ENCODE measurements at places on chromosomes 3 and 15.

DNA sequence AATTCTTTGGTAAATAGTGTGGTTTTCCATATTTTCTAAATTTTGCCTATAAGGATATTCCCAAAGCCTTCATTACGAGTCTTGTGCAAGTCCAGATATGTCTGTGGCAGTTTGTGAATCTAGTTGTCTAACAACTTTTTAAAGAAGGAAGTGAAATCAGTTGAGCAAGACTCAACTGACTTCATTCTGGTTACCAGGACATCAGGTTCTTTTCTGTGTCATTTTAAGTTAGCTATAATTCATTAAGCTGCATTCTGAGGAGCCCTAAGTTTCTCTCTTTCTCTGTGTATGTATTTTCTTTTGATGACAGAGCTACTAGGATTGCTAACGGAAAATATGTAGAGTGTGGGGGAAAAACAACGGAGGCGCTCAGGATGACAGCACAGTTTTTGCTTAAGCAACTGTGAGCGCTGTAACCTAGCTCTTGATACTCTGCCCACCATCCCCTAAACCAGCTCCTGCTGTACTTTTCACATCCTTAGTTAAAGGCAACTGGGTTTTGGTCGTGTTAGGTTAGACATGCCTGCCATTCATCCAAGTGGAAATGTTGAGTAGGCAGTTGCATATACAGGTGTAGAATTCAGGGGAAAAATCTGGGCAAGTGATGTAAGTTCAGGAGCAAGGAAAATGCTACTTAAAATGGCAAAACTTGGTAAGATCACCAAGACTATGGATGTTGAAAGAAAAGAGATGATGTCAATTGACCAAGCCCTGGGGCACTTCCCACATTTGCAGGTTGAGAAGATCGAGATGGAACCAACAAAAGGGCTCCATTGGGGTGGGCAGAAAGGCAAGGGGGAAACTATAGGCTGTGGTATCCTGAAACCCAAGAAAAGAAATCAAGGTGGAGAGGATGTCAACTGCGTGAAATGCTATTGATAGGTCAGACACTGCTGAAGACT, 9.2 kb downstream of the MFSD1 start:
- no peak for DNase-seq

GRCh38 chr3:194178128-194178527, 42.2 kb downstream of the HES1 start:
- no peak for DNase-seq

GRCh38 chr3:129428376-129429079, at the start of gene EFCAB12:
Gene EFCAB12 (minus strand): TSS chr3:129428636. CDS start chr3:129428488, 148 bp downstream.
- DNase-seq = peak; percentile 84

- DNase-seq = no peak
These were observed 120.5 kb downstream of the NUP210 start for GRCh38 chr3:13299531-13300155.

DNA sequence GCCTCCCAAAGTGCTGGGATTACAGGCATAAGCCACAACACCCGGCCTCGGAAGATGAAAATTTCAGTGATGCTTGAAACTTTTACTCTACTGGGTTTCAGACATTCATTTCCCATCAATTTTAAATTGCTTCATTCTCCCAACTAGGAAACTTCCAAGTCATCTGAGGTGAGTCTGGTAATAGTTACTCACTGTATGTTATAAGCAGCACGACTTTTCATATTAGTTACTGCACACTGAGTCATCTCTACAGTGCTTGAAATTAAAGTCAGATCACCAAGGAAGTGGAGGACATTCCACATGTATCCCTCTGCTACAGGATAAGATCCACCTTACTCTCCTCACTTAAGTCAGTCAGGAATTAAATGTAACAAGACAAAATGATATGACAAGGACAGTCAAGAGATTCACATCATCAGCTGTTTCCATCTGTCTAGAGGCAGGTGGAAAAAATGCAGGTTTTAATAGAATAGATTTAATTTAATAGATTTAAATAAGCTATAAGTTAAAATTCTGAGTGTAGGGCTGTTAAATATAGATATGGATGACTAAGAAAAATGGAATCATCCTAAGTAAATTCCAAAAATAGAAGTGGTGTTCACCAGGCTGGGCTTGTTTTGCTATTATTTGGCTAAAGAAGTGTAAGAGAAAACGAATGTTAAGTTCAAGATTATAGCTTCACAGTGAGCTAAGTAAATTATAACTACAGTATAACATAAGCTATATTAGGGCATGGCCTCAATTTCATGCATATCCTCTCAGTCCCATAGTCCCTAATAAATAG, 104.4 kb downstream of the TMCO5A start:
- DNase-seq = no peak

GRCh38 chr3:51717947-51718346, 11.1 kb downstream of the GRM2 start:
- DNase-seq = no peak

- no peak for DNase-seq
These were observed 37.0 kb upstream of the TJP1 start for GRCh38 chr15:29859293-29859692.

- no peak for DNase-seq
These were observed 6.6 kb upstream of the SELENOS start for GRCh38 chr15:101283931-101284330.

GRCh38 chr3:101189796-101190195, 130.6 kb downstream of the IMPG2 start:
- no peak for DNase-seq

GRCh38 chr15:51030649-51031316, 63.9 kb downstream of the TNFAIP8L3 start:
- no peak for DNase-seq

GRCh38 chr3:23202203-23202920, 765 bp upstream of the UBE2E2 start:
- DNase-seq = no peak

DNA sequence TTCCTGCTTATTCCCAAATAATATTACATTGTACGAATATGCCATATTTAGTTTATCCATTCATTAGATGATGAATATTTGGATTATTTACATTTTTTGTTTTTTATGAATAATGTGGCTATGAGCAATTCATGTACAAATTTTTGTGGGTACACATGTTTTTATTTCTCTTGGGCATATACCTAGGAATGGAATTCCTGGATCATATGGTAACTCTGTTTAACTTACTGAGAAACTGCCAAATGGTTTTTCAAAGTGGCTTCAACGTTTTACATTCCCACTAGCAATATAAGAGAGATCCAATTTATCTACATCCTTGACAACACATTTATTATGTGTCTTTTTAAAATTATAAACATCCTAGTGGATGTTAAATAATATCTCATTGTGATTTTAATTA, 362.0 kb upstream of the TMCO5A start:
- no peak for DNase-seq

DNA sequence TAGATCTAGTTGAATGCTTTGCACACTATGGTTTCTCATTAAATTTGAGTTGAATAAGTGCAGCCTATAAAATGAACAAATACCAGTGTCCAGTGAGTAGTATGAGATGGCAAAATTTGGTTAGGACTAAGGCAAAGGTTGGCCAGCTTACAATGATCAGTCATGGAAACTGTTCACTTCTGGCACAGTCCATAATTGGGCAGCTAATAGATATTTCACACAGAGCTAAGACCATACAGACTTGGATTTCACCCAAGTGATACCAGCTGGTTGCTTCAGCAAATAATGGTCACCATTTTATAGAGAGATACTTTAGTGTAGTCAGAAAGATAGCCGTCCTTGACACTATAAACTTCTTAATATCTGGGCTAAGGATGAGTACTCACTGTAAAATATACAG, 15.7 kb downstream of the GAP43 start:
- DNase-seq = no peak

- DNase-seq = no peak
These were observed 360 bp upstream of the MGA start for GRCh38 chr15:41659855-41660234.

GRCh38 chr3:9779721-9780457, 10.1 kb upstream of the CAMK1 start:
- no peak for DNase-seq

DNA sequence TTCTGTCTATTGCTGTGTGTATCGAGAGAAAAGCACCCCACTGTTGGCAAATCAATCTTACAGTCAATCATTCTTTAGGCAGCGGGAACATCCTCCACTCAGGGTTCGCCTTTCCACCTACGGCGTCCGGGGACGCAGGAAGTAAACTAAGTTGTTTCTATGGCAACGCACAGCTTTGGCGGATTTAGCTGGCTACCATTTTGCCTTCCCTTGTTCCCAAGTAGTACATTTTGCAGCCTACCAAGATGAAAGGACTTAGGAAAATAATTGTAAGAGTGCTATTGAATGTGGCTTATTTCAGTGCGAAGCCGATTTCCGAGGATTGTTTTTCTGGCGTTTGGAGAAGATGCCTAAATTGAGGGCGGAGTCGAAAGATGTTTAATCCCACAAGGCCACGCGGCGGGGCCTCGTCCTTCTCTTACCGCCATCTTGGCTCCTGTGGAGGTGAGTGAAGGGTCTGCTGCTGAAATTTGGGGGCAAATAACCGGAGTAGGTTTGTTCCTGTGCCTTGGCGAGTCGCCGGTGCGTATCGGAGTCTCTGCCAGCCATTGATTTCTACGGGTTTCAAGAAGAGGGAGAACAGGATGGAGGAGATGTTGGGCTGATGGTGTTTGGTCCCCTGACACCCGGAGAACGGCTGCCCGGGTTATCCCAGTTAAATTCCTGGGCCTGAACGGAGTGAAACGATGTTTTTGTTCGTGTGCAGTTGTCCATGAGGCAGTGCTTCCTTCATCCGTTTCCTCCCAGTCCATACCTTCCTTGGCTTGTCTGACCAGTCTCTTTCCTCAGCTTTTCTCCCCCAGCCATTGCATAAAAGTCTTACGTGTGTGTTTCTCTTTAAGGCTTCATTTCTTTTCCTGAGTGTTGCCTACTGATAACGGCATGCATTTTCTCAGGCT, at the start of gene RPL35A:
TSS of gene RPL35A (plus strand) at position 413 of the 899 bp plus-strand sequence. CDS start 778 bp downstream, outside the sequence.
- peak; percentile 72 for DNase-seq

DNA sequence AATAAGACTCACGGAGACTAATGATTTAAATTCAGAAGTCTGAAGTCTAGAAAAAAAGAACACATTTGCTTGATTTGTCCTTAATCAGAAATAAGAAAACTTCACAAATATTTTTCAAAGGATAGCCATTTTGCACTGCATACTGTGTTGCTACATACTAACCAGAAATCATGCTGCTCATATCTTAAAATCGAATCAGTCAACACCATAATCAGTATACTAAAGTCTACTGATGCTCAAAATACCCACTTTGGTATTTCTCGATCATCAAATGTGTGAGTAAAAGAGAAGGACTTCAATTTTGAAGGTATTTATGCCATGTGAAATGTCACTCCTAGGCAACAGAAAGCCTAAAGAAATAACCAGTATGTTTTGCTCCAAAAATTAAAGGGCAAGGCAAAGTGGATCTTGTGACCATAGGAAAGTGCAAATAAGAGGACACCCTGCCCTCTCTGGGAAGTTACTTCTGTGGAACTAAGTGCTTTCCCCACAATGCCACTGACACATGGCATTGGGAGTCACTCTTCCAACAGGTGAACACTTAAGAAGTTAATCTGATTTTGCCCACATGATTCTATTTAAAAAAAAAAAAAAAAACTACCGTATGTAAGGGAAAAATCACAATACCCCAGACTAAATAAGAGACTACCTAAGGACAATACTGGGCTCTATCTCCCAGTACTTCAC, 2.7 kb downstream of the LRIG1 start:
- no peak for DNase-seq

DNA sequence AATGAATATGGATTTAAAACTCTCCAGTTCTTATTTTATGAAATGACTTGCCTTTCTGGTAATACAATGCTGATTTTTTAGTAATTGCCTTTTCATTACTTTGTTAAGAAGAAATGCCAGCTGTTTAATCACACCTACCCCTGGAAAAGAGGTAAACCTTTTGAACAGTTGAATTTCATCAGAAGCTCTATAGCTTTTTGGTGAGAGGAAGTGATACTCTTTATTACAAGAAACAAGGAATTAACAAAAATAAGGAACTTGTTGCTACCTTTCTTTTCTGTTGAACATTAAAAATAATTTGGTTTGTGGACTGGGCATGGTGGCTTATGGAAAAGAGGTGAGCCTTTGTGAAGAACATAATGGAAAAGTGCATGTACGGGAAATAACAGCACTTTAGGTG, 19.7 kb downstream of the BLOC1S6 start:
- DNase-seq = no peak

DNA sequence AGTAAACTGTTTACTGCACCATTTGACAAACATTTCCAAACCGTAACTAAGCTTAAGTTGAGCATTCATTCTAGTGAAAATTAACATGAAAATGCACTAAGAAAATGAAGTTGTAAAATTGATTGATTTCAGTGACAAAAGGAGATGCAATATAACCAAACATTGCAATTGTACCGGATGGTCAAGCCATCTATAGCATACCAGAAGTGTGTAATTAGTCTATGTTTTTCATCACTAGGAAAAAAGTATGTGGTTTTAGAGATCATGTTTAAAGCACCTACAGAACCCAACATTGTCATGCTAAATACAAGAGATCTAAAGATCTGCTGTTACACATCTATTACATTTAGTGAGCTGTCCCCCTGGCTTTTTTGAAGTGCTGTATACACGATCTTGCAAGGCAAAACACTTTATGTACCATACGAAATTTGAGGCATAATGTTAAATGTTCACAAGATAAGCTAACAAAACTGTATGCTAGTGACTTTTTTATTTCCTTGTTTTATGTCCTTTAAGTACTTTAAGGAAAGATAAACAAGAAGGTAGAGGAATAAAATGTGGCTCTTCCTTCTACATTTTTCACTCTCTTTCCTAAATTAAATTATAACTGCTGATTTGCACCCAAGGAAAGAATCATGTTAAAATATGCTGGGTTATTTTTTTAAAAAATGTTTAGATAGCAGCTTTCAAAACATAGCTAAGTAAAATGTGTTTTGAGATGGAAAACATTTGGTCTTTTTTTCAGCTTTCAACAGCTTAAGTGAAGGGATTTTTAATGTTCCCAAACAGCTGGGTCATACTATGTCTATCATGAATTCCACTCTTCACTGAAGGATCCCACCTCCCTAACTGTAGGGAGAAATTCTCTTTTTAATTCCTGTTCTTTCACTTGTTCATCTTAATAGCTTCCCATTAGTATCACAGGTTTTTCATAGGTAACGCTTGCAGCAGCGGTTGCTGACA, 498.0 kb downstream of the MECOM start:
- DNase-seq = no peak

DNA sequence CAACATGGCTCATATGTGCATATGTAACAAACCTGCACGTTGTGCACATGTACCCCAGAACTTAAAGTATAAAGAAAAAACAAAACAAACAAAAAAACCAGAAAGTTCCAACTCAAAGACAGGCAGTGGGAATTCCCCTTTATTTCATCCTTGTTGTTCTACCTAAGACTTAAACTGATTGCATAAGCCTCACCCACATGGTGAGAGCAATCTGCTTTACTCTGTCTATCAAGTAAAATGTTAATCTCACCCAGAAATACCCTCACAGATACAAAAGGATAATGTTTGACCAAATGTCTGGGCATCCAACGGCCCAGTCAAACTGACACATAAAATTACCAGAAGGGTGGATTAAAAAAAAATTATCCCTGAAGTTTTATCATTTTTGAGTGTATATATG, 190.9 kb upstream of the PLSCR5 start:
- no peak for DNase-seq

DNA sequence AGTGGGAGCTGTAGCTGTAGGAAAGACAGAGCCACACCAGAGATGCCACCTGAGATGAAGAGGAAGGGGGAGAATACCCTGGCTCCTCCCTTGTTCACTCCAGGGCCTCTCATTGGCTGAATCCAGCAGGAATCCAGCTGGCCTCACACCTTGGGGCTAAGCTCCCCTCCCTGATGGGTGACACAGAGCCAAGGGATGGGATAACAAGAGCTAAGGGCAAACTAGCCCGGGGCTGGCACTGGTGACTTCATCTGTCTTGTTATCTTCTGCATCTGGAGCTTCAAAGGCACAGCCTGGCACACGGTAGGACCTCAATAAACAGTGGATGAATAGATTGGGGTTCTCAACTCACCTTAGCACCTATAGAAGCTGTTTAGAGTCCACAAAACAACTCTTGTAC, 13.8 kb upstream of the GATA2 start:
- no peak for DNase-seq

All from stimulated activated CD4-positive, alpha-beta T cell treated with anti-CD3 and anti-CD28 coated beads, Interleukin-1b, Interleukin-23, amount 100 ng/mL, for 4 hours (primary cell).